ENCODE measurements at places on chromosomes 3 and 15. TPM values are rescaled to one million over a fixed set of nuclear protein-coding genes. Genes with fewer than 3 reads are reported as not detected.

- no peak for DNase-seq
Observed at GRCh38 chr3:4724051-4724629, 231.0 kb downstream of the ITPR1 start.

ZMYND10 gene
- total RNA-seq = 2.3 TPM

SH3GL3 gene
- 1.4 TPM for total RNA-seq

DNA sequence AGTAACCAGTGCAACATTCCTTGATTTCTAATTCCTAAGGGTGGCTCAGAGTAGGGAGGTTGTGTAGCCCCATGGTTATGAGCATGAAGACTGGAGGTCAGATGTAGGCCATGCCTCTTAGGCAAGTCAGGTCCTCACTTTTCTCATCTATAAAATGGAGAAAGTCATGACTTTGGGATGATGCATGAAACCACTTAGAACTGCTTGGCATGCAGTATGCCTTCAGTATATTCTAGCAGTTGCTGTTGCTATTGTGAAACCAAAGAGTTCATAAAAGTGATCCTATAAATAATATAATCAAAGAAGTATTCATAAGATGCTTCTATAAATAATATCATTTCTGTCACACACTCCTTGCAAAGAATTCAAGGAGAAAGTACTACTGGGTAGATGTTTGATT lies 65.5 kb downstream of the TMEM108 start:
- no peak for DNase-seq

- no peak for DNase-seq
Observed at GRCh38 chr3:72338942-72339669, 509.1 kb downstream of the SHQ1 start.

DNA sequence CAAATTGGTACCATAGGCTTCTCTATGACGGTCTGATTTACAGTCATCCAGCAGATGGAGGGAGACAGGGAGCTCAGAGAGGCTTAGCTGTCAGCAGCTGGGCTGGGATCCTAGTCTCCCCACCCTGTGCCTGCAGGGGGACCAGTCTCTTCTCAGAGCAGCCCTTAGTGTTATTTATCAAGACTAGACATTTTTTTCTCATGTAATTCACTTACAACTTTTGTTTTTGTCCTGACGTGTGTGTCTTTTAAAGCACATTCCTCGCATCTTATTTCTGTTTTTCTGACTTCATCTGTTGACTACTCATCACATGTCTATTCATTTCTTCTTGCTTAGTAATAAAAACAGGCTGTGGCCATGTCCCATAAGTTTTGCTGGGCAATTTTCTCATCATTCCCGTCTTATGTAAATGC lies 116.1 kb downstream of the KLF13 start:
- no peak for DNase-seq

SUMF1 gene
- 11.1 TPM for total RNA-seq

DNA sequence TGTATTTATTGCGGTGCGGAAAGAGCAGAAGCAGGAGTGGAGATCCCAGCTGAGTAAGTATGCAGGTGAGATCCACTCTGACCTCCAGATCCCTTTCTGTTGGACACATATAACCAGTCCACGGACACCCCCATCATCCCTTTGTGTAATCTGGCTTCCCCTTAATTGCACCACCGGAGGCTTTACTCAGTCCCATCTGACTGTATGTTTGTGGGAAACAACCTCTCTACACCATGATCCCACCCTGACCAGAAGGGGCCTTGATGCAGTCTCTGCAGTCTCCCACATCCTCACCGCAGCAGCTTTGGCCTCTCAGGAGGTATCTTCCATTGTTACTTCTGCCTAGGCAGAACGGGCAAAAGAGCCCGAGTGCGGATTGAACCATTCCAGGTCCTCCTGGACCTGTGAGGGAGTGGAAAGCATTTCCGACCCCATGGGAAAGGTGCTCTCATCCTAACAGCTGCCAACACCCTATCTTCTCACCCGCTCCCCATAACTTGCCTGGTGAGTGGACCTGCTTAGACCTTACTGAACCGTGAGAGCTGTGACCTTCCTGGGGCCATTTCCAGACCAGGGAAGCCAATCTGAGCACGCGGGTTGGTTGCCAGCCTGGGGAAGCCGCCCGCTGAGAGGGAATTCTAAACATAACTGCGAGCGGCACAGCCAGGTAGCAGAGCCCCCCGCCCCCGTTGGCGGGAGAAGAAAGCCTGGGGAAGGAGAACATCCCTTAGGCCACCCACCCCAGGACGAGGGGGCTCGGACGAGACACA lies 1.1 kb downstream of the SLCO2A1 start:
- no peak for DNase-seq

GRCh38 chr3:177351757-177352158 lies 154.5 kb upstream of the TBL1XR1 start:
- DNase-seq = no peak

GRCh38 chr3:127395663-127396355 lies 108.0 kb upstream of the PRR20G start:
- no peak for DNase-seq

DNA sequence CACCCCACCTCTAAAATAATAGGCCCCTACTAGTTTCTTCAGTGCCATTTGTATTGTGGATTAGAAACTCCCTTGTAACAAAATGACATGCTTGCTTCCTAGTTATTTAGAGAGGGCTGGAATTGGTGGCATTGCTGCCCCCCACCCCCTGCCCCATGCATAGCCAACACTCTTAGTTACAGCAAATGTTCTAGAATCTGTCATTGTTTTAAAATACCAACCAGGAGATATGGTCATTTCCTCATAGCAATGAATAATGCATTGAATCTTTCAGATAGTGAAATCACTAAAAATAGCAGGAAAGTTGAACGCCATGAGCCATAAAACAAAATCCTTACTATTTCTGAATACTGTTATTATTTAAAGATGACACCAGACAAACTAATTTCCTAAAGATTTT lies 292.5 kb downstream of the ARPP21 start:
- no peak for DNase-seq

GRCh38 chr3:64805248-64805647 lies 117.4 kb upstream of the ADAMTS9 start:
- DNase-seq = no peak

CSK gene
- 107 TPM for total RNA-seq

DNA sequence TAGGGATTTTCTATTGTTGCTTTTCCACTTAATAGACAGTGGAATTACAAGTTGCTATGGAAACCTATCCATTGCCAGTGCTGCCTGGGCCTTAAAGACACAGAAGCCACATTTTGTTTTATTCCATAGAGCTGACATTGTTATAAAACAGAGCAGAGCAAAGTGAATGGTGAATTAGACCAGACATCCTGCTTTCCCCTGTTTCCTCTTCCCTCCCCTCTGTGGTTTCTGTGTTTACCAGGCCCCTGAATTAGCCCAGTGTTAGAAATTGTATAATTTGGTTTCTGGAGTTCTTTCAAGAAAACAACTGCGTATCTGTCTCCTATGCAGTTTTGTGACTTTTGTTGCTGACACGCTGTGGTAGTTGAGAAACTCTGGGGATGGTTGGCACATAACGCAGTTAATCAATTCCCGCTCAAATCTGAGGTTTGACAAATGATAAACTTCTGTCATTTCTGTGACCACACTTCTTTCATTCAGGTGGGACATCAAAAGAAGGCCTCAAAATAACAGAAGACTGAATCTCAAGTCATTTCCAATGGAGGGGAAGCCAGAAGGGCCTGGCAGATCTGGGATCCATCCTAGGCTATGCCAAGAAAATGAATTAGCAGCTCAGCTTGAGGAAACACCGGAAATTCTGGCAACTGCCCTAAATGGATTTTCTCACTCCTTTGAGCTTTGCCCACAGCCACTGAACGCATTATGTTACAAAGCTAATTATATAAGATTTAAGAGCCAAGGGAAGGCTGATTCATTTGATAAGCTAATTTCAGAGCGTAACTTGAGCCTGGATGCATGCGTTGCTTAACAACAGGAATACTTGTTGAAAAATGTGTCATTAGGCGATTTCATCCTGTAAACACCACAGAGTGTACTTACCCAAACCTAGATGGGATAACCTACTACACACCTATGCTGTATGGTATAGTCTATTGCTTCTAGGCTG lies 46.9 kb downstream of the NR1D2 start:
- DNase-seq = no peak

RSL24D1 gene
- total RNA-seq = 78.6 TPM

MYEF2 gene
- 110 TPM for total RNA-seq

BFSP2 gene
- total RNA-seq = not detected

- DNase-seq = no peak
Observed at GRCh38 chr15:86165265-86166211, 85.9 kb downstream of the AGBL1 start.

CHRM5 gene
- total RNA-seq = not detected

GRCh38 chr3:116046350-116046749 lies 398.9 kb downstream of the LSAMP start:
- DNase-seq = no peak

DNA sequence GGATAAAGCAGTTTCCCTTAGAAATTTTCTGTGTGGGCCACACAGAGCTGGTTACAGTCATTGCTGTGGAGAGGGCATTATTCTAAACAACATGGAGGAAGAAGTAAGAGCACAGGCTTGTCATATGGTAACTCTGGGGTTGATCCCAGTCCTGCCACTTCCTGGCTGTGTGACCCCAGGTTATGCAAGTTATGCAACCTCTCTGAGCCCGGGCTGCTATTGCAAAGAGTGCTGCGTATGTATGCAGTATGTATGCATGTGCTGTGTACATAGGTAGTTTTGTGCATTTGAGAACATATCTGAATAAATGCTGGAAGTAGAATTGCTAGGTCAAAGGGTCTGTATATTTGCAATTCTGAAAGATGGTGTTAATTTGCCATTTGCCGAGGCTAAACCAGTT lies 9.2 kb downstream of the SPSB4 start:
- DNase-seq = no peak

GRCh38 chr15:23446215-23447106 lies 582 bp downstream of the GOLGA6L2 start:
- DNase-seq = no peak

GRCh38 chr3:41131224-41131623 lies 68.1 kb upstream of the CTNNB1 start:
- no peak for DNase-seq

DNA sequence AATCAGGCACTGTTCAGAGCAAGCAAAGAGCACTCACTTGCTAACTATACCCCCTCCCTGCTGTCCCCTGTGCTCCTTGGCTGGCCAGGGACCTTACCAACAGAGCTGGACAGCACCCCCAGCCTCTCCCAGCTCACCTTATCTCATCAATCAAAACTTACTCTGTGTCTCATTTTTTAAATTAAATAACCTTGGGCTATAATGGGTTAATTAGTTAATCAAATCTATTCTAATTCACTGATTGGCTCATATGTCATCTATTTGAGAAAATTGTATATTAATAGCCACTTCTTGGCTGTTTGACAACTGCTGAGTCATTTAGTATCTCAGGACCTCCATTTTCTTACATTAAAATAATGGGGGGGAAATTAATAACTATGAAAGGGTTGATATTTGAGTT lies 22.9 kb downstream of the IL5RA start:
- DNase-seq = no peak

DNA sequence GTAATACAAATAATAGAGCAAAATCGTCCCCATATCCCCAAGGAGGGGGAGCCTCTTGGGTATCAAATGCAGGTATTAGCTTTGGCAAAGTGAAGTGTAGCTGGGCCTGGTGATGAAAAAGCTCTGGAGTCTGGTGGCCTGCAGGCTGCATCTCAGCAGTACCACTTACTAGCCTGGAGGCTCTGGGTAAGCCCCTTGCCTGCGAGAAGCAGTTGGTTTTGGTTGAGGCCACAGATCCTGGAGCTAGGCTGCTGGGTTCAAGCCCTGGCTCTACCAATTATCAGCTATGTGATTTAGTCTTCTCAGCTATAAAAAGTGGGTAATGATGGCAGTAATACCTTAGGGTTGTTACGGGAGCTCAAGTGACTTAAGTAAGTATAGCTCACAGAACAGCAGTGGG lies 6.1 kb downstream of the KCNAB1 start:
- no peak for DNase-seq

RTP1 gene
- not detected for total RNA-seq

GRCh38 chr15:71385457-71385856 lies 270.2 kb downstream of the THSD4 start:
- DNase-seq = no peak

DNA sequence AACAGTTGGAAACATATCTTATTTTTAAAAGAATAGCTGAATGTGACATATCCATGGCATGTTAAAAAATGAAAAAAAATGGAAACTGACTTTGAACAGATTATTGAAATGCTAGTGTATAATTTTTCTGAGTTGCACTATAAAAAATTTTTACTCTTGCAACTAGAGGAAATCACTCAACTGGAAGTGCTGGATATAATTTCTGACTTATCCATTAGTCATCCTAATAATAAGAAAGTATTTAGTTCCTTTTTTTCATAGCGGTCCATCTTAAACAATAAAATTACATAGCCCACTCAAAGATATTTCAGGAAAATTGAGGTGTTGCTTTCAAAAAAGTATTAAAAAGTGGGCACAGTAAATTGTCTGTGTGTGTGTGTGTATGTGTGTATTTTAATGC lies 80.7 kb downstream of the MBNL1 start:
- DNase-seq = no peak

GRCh38 chr15:73601451-73602445 lies 31.4 kb downstream of the NPTN start:
- DNase-seq = no peak

DNA sequence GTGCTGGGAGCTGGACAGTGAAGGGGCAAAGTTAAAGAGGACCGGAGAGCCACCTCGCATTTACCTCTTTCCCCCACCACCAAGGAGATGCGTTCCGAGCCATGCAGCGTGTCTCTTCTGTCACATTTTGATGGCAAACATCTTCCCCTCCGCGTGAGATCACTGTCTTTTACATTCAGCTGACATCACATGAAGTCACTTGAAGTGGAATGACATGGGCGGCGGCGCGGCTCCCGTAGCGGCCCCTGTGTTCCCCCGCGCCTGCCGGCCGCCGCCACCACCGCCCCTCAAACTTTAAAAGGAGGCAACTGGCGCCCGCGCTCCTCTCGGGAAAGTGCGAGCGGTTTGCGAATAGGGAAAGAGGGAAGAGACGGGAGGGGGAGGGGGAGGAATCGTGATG lies at the start of gene FEZF2:
Gene FEZF2 (minus strand): TSS at position 336 of the 400 bp plus-strand sequence. CDS start 682 bp downstream, outside the sequence.
- DNase-seq = no peak

FETUB gene
- total RNA-seq = not detected

DNA sequence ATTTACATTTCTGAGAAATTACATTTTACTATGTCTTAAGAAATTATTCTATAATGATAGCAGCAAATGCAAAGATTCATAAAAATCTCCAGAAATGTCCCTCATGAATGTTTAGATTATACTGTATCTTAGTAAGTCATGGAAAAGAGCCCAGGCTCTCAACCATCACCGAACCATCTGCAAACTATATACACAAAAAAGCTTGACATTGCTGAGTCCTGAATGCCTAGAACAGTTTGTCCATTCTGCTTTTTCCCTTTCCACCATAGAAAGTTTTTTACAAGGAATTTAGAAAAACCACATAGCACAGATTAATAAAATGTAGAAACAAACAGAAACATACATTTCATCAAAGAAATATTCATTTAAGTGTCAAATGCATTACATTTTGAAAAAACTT lies 83.6 kb downstream of the MYO9A start:
- no peak for DNase-seq

Measured in neural crest cell (in vitro differentiated cells).